Activated CD8-positive, alpha-beta memory T cell treated with anti-CD3 and anti-CD28 coated beads for 36 hours (primary cell): ENCODE measurements at places on chromosomes 5 and 9. TPM values are rescaled to one million over a fixed set of nuclear protein-coding genes. Genes with fewer than 3 reads are reported as not detected.

Gene MEF2C
- 0.15 TPM for total RNA-seq

Gene SH3PXD2B
- 0.25 TPM for total RNA-seq

Gene DND1
- total RNA-seq: 3.4 TPM

Gene CCDC171
- 2.1 TPM for total RNA-seq

Gene TMEM252
- not detected for total RNA-seq

Gene CDH12
- not detected for total RNA-seq

Gene LIX1
- not detected for total RNA-seq

Gene ARID3C
- total RNA-seq: 0.25 TPM

Gene SAXO1
- not detected for total RNA-seq

Gene ADAMTS12
- total RNA-seq: not detected

Gene SECISBP2
- total RNA-seq: 36.5 TPM

Gene HTR4
- total RNA-seq: not detected
